ENCODE measurements at places on chromosomes 2 and 18.

- DNase-seq, result no peak
Observed at GRCh38 chr2:159849160-159849813, 51.3 kb upstream of the CD302 start.

DNA sequence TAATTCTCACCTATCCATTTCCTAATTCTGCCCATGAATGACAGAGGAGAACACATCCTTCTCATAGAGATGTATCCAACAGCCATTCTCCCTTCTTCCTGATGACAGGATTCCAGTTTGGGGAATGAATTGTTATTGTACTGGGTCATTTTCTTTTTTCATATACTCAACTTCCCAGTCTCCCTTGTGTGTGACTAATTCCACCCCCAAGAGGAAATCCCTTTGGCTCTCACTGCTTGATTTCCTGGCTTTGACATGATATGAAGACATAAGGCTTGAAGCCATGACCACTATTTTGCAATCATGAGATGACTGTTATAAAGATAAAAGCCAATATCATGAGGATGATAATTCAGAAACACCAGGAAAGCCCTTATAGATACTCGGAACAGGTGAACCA lies 384.7 kb upstream of the ACVR2A start:
- no peak for DNase-seq

GRCh38 chr2:215606219-215606618 lies 170.4 kb upstream of the FN1 start:
- DNase-seq, result no peak

GRCh38 chr18:12701161-12701560 lies 1.4 kb downstream of the CEP76 start:
- DNase-seq, result no peak

DNA sequence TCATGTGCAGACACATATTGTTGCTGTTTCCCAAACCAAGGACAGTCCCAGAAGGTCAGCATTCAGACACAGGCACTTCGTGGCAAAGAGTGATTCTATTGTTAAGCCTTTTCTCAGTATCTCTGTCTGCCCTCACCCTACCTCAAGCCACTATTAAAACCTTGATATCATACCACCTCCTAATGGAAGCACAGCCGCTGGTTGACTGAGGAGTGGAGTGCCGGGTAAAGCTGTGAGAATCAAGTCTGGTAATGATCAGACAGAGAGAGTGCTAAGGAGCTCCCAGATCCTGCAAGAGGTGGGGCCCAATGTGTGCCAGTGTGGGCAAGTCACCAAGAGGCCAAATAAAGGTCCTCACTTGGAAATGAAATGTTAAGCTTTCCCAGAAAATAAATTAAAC lies 819.5 kb downstream of the BCL11A start:
- DNase-seq, result peak; percentile 8

- no peak for DNase-seq
Observed at GRCh38 chr2:118254116-118254515, 165.8 kb downstream of the INSIG2 start.

DNA sequence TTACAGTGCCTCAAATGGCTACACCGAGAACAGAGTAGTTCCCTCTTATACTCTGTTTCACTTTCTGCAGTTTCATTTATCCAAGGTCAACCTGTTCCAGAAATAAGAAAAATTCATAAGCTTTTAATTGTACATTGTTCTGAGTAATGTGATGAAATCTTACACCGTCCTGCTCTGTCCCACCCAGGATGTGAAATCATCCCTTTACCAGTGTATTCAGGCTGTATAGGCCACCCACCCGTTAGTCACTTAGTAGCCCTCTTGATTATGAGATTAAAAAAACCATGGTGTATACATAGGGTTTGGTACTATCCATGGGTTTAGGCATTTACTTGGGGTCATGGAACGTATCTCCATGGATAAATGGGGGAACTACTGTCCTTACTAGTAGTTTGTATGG lies 29.8 kb downstream of the STARD6 start:
- no peak for DNase-seq

- no peak for DNase-seq
Observed at GRCh38 chr2:62482558-62483352, 23.2 kb downstream of the TMEM17 start.

Data from WERI-Rb-1 (cell line).